Activated T-cell treated with anti-CD3 and anti-CD28 coated beads, Interleukin-2, amount 50 U/mL, for 72 hours (primary cell): ENCODE measurements at places on chromosomes 11 and 22. TPM values are rescaled to one million over a fixed set of nuclear protein-coding genes. Genes with fewer than 3 reads are reported as not detected.

- no peak for DNase-seq
These were observed 7.2 kb downstream of the FAM83F start for GRCh38 chr22:40001800-40002577.

DNA sequence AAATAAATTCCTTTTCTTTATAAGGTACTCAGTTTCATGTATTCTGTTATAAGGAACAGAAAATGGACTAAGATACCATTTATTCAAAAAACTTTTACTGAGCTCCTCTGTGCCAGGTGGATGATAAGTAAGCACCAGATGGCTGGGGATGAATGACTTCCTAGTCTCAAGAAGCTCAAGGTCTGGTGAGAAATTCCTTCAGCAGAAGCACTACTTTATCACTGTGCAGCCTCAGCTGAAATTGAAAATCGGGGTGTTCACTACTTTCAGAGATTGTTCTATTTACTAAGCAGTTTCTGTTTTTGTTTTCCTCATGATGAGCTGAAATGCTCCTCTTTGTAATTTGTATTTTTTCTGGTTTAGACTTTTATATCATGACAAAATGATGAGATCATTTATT, 7.8 kb downstream of the LDHAL6A start:
- DNase-seq = no peak

DNA sequence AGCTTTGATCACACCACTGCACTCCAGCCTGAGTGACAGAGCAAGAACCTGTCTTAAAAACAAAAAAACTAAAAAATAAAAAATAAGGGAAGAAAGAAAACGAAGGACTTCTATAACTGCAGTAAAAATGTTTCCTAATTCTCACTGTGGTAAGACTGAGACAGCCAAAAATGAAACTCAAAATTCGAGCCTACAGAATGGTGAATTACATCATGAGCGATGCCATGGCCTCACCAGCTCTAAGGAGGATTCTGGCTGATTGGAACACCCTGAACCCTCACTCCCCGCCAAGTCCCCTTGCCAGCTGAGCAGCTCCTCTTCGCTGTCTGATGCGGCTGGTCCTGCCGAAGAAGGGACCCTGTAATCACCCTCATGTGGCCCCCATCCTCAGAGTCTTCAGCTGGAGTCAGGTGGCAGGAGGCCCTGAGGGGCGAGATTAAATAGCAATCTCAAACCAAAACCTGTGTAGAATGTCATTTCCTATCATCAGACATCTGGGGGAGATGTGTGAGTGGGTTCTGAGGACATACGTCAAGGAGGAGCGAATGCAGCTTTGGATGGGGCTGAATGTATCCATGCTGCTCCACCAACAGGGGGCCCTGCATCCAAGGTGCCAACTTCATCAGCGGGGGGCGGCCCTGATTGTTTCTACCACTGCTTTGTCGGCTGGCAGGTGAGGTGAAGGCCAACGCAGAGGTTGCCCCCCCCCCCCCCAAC, 29.2 kb downstream of the PDGFB start:
- DNase-seq = peak; percentile 45

DNA sequence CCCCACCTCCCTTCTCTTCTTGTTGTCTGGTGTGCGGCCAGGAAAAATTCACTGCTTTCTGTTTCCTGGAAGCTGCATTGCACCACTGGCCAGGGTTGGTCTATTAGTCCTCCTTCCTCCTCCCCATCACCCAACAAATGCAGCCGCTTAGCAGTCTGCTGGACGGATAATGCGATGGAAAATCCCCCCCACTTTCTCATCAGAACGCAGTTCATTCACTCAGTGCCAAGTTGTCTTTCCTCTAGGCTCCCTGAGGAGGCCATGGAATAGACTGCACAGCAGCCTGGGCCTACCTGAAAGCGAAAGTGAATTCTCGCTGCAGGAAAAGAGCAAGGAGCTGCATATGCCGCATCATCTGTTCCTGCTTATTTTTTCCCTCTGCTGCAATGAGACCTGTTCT, 513.6 kb downstream of the METTL15 start:
- DNase-seq = no peak

Gene BACE1-AS
- total RNA-seq = 9.9 TPM

Gene CBLIF
- not detected for total RNA-seq

DNA sequence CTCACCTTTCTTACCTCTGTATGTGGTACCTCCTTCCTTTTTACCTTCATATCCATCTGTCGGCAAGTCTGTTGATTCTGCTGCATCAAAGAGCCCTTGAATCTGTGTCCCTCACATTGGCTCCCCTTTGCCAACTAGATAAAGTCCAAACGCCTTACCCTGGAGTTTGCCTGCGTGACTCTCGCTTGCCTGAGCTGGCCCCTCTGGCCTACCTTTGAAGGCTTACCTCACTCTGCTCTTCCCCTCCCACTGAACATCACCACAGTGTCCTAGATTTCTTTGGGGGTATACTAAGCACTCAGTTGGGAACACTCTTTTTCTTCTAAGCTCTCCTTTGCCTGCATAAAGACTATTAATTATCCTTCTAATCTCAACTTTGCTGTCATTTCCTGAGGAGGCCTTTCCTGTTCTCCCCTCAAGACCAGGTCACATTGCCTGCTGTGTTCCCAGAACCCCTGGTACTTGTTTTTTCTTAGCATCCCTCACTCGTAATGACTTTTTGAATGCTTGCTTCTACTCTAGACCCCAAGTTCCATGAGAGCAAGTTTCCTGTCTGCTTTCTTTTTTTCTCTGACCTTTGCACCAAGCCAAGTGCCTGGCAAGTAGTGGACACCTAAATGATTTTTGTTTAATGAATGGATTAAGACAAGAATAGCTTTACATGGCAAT, 67.8 kb upstream of the ADORA2A start:
- no peak for DNase-seq

GRCh38 chr22:30471616-30472318, at the start of gene SEC14L3:
SEC14L3 (minus strand) TSS chr22:30472017; CDS start chr22:30471958, 59 bp downstream.
- DNase-seq = no peak

Gene INSC
- 3.1 TPM for total RNA-seq

GRCh38 chr11:9758637-9759518, 95.0 kb downstream of the SWAP70 start:
- DNase-seq = peak; percentile 67

GRCh38 chr11:66047541-66048365, 1.2 kb downstream of the GAL3ST3 start:
- DNase-seq = no peak
